LNCaP clone FGC (cell line): ENCODE measurements at places on chromosomes 7 and 10.

- no peak for DNase-seq
Measured at GRCh38 chr10:11707624-11708350, 34.4 kb upstream of the ECHDC3 start.

GRCh38 chr7:46909601-46910051, 672.3 kb downstream of the TNS3 start:
- no peak for DNase-seq

- DNase-seq, result no peak
Measured at GRCh38 chr7:151687523-151688235, 168.0 kb upstream of the RHEB start.

DNA sequence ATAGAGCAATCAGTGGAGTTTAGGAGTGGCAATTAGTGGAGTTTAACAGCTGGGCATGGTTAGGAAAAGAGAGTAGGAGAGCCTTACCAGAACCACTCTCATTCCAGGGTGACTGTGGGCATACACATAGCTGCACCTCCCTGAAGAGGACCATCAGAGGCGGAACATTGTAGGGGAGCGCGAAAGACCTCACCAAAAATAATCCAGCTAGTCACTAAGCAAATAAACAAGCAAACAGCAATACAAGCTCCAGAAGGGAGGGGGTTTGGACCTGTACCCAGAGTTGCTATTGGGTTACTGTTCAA, 4.1 kb upstream of the NACAD start:
- DNase-seq, result no peak

DNA sequence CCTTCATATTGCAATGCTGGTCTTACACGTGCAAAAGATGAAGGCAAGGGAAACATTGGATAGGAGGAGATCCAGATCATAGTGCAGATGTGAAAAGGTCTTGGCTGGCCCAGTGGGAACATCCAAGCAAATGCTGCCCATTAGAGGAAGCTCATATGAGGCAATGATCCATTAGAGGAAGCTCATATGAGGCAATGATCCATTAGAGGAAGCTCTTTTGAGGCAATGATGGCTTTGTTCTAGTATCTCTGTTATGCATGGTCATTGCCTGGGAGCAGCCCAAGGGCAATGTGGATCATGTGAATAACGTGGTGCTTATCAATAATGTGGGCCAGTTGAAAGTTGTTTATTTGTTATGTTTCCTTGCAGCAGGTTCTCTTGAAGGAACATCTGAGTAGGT, 37.8 kb downstream of the STEAP4 start:
- no peak for DNase-seq

- DNase-seq, result no peak
Measured at GRCh38 chr10:92849234-92849525, 860 bp downstream of the EXOC6 start.

GRCh38 chr7:81710751-81711150, 59.1 kb downstream of the HGF start:
- no peak for DNase-seq

DNA sequence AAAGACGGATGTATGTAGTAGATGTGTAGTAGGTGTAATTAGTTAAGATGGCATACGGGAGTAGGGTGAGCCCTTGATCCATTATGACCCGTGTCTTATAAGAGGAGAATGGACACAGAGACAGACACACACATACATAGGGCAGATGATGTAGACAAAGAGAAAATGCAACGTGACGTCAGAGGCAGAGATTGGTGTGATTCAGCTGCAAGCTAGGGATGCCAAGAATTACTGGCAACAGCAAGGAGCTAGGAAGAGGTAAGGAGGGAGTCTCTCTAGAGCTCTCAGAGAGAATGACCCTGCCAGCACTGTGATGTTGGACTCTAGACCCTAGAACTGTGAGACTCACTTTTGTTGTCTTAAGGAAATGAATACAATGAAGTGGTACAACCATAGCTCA, 247.0 kb upstream of the HABP2 start:
- DNase-seq, result no peak

- DNase-seq, result no peak
Measured at GRCh38 chr10:91389636-91390512, 20.3 kb upstream of the HECTD2 start.

GRCh38 chr10:111705021-111705420, 478.5 kb downstream of the GPAM start:
- no peak for DNase-seq

DNA sequence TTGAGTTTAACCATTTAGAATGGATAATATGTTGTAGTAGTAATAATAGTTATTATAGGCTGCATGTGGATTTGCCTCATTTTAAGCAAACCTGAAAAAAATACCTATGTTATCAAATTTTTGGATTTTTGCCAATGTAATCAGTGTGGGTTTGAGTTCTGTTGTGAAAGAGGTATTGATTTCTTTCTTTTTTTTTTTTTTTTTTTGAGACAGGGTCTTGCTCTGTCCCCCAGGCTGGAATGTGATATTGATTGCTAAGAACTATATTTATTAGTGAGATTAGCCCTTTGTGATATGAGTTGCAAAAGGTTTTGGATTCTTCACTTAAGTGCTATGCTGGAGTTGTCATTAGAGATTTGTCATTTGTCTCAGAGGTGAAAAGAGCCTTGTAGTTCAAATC, 124.4 kb downstream of the ST7 start:
- DNase-seq, result no peak

- no peak for DNase-seq
Measured at GRCh38 chr10:31754803-31755624, 173.6 kb downstream of the ARHGAP12 start.

- no peak for DNase-seq
Measured at GRCh38 chr10:89555688-89556445, 20.5 kb upstream of the SLC16A12 start.

DNA sequence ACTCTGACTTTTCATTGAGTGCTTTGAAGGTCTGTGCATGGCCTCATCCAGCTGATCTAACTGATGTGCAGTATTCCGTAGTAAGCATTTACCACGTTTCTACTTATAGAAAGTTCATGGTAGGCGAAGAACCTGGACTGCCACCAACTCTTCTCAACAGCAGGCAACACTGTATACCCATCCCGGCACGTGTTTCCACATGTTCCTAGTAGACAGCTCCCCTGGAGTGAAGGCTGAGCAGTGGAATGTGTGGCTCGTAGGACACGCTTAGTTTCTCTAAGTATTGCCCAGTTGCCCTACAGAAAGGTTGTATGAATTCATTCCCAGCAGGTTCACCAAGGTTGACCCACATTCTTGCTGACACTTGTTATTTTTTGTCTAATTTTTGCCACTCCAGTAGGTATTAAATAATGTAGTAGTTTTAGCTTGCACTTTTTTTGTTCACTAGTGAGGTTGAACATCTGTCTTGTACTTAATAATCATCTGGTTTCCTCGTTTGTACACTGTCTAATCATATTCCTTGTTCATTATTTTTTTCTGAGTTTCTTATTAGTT, 15.2 kb downstream of the PROSER2 start:
- DNase-seq, result no peak

DNA sequence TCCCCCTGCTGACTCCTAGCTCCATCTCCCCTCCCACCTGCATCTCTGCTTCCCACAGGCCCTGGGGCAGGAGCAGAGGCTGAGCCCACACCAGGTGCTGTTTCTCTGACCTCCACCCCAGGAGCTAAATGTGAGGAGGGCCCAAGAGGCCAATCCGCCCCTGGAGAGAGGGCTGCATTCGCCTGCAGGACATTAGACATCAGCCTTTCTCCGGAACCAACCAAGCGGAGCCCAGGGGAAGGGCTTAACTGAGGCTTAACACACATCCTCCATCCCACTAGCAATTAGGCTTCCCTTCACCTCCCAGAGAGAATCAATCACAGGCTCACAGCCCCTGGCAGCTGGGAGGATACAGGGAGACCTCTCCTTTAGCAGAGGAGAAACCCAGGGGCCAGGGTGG, 50.5 kb downstream of the SH3PXD2A start:
- DNase-seq, result no peak

- DNase-seq, result no peak
Measured at GRCh38 chr7:1920266-1920681, 250.2 kb downstream of the ELFN1 start.

DNA sequence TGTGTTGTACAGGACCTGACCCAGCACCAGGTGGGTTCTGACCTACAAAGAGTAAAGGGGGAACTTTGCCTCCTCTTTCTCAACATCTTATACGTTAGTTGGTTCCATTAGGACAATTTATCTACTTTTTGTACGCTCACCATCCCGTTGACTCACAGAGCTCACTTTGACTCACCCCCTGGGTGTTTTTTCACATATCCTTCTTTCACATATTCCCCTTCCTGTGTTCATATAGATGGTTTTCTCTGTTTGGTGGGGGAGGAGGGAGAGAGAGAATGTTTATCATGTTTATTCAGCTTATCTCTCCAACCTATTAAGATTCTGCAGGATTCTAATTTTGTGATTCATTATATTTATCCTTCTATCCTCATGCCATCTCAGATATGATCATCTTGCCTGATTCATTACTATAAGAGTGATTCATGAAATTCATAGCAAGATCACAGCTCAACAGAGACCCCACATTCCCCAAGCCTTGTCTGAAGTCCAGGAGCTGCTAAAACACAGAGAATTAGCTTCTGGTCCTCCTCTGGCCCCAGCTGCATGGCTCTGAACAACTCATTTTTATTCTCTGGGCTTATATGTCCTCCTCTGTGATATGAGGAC, 37.2 kb downstream of the PRSS2 start:
- DNase-seq, result no peak

- no peak for DNase-seq
Measured at GRCh38 chr7:112067632-112068540, 138.3 kb downstream of the DOCK4 start.

DNA sequence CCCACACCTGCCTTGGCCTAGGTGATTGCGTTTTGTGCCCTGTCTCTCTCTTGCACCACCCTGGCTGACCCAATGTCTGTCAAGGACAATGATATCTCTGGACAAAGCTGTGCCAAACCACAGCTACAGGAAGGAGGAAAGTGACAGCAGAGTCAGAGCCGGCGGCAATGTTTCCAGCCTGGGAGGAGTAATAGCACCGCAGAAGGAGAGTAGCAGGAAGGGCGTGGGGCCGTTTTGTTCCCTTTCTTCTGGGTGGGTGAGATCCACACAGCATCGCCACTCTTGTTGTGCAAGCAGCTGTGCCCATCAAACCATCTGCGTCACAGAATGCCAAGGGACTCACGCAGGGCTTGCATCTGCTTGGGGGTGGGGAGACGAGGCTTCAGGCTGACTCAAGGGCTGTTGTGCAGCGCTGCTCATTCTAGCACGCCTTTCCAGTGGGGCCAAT, 341.6 kb upstream of the AUTS2 start:
- DNase-seq, result no peak

- DNase-seq, result no peak
Measured at GRCh38 chr7:148661471-148661870, 37.2 kb upstream of the CUL1 start.

GRCh38 chr10:61974601-61975390, 73.3 kb downstream of the ARID5B start:
- DNase-seq, result no peak

DNA sequence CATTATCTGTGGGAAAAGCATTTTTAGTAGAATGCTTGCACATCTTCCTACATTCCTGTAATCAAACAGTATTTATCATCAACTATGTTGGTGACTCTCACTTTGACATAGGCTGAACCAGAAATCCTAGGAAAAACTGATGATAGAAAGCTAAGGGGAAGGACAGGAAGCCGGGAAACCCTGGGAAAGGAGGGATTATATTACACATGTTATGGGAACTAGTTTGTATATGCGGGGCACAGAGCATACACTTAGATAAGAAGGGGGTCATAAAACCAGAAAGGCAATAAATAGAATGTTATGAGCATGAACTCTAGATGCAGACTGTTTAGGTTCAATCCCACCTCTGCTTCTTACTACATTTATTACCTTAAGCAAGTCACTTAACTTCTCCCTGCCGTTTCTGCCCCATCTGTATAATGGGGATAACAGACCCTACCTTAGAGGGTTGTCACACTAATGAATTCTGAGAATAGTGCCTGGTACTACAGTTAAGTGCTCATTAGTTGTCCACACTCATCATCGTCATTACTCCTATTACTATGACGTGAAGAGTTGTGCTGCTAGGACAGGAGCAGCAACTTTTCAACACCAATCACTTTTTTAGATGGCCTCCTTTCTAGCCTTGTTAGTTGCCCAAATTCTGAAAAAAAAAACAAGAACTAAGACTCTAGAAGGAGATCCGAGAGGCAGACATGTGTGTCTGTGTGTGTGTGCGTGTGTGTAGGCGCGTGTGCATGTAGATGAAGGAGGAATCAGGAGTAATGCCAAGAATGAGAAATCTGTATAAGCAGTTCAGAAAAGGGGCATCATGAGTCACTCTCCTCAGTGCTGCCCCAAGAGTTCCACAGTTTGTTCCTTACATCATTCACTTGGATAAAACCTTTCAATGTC, 52.2 kb downstream of the KMT2C start:
- DNase-seq, result no peak

DNA sequence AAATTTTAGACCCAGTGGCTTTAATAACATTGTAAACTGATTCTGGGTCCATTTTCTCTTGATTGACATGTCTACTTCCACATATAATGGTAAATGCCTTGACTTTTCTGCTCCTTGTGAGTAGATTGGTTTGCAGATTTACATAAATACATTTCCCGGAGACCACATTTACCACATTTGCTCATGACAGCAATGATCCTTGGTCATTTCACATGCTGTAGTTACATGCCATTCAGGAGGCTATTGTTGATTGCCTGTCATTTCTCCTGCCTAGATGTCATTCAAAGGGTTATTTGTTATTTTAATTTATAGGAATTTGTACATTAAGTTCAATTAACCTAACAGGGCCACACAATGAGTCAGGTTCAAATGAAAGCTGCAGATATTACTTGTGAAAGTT, 280.5 kb downstream of the CNTNAP2 start:
- no peak for DNase-seq

GRCh38 chr10:61605221-61605620, 57.5 kb upstream of the CABCOCO1 start:
- no peak for DNase-seq

GRCh38 chr10:117160567-117160966, 22.5 kb upstream of the VAX1 start:
- no peak for DNase-seq

GRCh38 chr7:35681231-35682029, 13.5 kb downstream of the HERPUD2 start:
- no peak for DNase-seq

DNA sequence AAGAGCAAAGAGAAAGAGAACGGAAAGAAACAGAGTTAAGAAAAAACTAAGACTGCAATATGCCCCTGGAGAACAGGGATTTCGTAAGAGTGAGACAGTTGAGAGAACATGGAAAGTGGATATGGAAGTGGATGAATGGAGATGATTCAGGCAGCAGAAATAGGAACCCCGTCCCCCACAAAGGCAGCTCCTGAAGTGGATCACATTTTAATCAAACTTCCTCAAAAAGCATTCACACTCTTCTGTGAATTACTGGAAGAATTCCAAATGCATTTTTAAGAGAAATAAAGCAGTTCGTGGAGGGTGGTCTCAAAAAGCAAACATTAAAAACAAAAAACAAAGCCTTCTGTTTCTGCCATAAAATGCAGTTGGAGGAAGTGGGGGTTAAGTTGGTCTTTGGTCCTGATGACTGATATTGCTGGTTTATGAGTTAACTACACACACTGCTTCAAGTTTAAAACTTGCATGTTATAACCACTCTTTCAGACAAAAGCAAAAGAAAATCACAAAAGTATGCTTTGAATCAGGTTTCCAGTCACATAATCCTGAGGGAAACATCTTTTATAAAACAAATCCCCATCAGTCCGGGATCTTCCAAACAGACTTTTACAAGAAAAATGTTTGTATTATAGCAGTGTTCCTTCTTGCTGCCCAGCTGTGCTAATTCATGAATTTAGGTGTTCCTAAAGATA, 214.3 kb downstream of the FANK1 start:
- DNase-seq, result no peak

GRCh38 chr10:7855205-7855604, 36.9 kb downstream of the TAF3 start:
- no peak for DNase-seq
